ENCODE measurements at places on chromosomes 3 and 15.

- no peak for DNase-seq
Measured at GRCh38 chr15:58490888-58491473, 59.2 kb downstream of the LIPC start.

- DNase-seq, result no peak
Measured at GRCh38 chr3:72127844-72128243, 342.9 kb upstream of the PROK2 start.

- no peak for DNase-seq
Measured at GRCh38 chr3:68483601-68484000, 448.7 kb downstream of the TAFA4 start.

DNA sequence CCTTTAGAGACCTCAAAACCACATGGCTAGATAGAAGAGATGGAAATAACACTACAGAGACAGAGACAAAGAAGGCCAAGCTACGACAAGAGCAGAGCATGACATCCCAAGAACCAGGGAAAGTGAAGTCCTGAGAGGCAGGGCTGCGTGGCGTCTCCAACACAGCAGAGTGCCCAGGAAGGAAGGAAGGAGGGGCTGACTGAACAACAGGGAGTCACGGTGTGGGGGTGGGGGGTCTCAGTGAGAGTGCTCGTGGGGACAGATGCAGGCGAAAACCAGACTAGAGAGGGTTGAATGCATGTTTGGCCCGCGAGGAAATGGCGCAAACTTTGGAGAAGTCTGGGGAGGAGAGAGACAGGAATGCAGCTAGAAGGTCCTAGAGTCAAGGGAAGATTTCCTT lies 44.0 kb downstream of the ADAMTS17 start:
- no peak for DNase-seq

DNA sequence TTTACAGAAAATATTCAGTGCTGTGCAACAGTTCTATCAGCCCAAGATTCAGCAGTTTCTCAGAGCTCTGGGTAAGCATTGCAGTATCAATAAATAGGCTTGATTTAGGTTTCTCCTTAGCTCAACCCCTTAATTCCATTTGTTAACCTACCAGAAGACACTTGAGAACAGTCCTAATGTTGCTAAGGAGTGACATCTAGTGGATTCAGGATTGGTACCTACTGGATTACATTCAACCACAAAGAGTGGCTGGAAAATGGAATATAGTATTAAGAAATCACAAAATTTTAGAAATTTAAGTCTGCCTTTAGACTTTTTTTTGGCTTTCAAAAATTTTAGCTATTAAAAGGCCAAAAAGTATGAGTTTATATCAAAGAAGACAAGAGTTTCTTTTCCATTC lies 34.7 kb downstream of the POLG start:
- no peak for DNase-seq

DNA sequence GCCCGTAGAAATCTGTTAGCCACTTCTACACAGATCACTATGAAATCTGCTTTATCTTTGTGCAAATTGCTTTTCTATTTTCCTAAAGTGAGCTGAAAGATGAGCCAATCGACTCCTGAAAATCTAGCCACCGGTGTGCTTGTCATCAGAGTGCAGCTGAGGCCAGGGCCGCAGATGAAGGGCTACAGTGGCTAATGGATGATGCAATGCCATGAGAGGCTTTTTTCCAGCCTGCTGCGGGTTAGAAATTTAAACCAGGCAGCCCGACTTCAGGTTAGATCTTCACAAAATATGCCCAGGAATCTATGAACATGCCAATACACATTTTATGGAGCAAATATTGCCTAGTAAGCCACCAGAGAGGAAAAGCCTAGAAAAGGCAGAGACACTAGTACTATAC lies 948.2 kb upstream of the CFAP20DC start:
- no peak for DNase-seq

DNA sequence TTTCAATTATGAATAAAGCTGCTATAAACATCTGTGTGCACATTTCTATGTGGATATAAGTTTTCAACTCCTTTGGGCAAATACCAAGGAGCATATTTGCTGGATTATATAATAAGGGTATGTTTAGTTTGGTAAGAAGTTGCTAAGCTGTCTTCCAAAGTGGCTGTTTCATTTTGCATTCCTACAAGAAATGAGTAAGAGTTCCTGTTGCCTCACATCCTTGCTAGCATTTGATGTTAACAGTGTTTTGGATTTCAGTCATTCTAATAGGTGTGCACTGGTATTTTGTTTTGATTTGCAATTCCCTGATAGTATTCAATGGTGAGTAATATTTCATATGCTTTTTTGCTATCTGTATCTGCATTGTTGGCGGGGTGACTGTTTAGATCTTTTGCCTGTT lies 120.7 kb upstream of the MDFIC2 start:
- DNase-seq, result no peak
